ENCODE measurements at places on chromosomes 6 and 20. TPM values are rescaled to one million over a fixed set of nuclear protein-coding genes. Genes with fewer than 3 reads are reported as not detected.

CHRNA4 gene
- not detected for total RNA-seq

RAB44 gene
- total RNA-seq = not detected

HSPA12B gene
- not detected for total RNA-seq

LGSN gene
- total RNA-seq = not detected

ZNF318 gene
- 7.7 TPM for total RNA-seq

PDSS2 gene
- total RNA-seq = 7.5 TPM

PDRG1 gene
- 6.5 TPM for total RNA-seq

GJA1 gene
- total RNA-seq = 95.6 TPM

COL21A1 gene
- not detected for total RNA-seq

PXT1 gene
- total RNA-seq = not detected

HCRTR2 gene
- total RNA-seq = not detected

RNF144B gene
- total RNA-seq = 13.2 TPM

ZNF831 gene
- not detected for total RNA-seq

HAO1 gene
- not detected for total RNA-seq

HLA-F gene
- total RNA-seq = not detected

CDSN gene
- not detected for total RNA-seq

TGM2 gene
- total RNA-seq = 444 TPM

Data from mesangial cell (primary cell).